ENCODE measurements at places on chromosomes 12 and 14.
A peak's percentile ranks its signal among the peaks of the same experiment; 100 is the strongest.

GRCh38 chr14:93056840-93057585 is 58.7 kb downstream of the ITPK1 start:
- DNase-seq, result no peak

DNA sequence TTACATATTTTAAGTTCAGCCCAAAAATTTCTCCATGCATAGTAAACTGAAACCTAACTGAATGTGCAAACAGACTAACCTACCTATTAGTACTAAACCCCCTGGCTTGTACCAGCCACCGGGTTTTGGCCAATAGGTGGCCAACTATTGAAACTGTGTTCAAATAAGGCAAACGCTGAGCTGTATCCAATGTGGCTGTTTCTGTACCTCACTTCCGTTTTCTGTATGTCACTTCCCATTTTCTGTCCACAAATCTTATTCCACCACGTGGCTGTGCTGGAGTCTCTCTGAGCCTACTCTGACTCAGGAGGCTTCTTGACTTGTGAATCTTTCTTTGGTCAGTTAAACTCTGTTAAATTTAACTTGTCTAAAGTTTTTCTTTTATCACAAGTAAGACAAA is 6.0 kb upstream of the FBXO34 start:
- DNase-seq, result peak; percentile 12

DNA sequence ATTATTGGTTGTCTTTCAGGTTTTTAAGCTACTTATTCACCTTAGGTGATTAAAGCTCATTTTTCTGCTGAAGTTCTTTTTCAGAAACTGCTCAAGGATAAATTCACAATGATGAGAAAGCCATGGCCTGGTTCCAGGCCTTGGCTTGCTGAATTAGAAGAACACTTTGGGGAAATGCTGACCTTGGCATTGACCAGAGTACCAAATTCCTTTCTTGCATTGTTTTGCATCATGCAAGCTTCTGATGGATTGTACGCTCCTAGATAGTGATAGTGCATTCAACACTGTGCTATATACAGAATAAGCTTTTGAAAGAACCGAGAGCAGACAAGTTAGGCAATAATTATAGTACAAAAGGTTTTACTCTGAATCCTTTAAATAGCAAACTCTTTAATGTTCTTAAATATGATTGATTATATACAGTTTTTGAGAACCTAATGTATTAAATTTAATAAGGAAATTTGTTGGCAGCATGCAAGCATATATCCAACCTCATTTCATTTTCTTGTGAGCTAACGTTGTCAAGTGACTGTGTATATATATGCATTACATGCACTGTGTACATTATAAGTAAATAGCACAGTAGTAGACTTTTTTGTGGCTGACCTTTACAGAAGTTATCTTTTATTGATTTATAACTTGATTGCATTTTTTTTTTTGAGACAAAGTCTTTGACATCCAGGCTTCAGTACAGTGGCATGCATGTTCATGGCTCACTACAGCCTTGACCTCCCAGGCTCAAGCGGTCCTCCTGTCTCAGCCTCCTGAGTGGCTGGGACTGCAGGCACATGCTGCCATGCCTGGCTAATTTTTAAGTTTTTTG is 99.2 kb downstream of the DIP2B start:
- DNase-seq, result no peak

- DNase-seq, result peak; percentile 45
Measured at GRCh38 chr12:70154960-70155589, 88.2 kb upstream of the CNOT2 start.

- no peak for DNase-seq
Measured at GRCh38 chr12:27711967-27712366, 1.3 kb downstream of the MRPS35 start.

DNA sequence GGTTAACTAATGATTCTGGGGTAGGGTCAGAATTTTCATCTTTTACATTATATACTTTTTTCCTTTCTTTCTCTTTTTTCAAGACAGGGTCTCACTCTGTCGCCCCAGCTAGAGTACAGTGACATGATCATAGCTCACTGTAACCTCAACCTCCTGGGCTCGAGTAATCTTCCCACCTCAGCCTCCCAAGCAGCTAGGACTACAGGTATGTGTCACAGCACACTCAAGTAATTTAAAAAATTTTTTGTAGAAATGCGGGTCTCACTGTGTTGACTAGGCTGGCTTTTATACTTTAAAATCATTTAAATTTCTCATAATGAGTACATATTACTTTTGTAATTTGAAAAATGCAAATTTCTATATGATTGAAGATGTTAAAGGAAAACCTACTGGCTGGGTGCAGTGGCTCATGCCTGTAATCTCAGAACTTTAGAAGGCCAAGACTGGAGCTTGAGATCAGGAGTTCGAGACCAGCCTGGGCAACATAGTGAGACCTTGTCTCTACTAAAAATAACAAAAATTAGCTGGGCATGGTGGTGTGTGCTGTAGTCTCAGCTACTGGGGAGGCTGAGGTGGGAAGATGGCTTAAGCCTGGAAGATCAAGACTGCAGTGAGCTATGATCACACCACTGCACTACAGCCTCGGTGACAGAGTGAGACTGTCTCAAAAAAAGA is 25.7 kb downstream of the R3HDM2 start:
- no peak for DNase-seq

- no peak for DNase-seq
Measured at GRCh38 chr12:100974341-100974740, 179.8 kb downstream of the ANO4 start.

DNA sequence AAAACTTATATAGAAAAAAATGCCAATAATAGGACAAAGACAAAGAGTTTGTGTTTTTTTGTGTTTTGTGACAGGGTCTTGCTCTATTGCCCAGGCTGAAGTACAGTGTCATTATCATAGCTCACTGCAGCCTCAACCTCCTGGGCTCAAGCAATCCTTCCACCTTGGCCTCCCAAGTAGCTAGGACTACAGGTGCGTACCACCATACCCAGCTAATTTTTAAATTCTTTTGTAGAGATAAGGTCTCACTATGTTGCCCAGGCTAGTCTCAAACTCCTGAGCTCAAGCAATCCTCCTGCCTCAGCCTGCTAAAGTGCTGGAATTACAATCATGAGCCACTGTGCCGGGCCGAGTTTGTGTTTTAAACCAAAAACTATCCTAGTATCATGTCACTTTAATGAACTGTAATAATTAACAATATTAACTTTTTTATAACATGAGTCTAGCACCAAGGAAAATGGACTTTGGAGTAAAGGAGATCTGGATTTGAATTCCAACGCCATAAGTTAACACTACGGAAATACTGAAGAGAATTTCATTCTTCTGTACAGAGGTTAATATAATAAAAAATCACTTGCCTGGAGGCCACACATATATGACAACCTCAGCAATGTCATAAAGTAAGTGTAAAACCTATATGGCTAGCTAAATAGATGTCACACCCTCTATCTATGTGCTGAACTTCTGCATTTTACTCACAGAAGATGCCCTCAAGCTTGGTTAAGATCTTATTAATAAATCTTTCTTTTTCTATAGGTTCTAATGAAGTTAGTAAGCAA is 53.2 kb downstream of the EPS8 start:
- DNase-seq, result no peak

GRCh38 chr14:47442211-47442610 is 233.2 kb downstream of the MDGA2 start:
- peak; percentile 91 for DNase-seq

DNA sequence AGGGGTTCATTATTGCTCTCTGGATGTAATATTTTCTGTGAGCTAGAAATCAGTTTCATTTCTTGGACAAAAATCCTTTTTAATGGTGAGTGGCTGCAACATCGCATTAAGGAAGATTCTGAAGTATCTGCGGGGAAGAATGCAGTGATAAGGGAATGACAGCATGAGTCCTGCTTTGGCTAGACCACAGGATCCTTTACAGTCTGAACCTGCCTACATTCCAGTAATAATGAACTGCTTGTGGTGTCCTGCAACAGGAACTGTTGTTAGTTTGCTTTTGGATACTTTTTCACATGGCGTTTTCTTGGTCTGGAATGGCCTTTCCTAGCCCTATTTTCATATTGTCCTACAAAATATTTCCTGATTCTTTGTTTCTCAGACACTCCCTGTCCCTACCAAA is 15.7 kb downstream of the MDM2 start:
- no peak for DNase-seq

GRCh38 chr12:90262251-90262650 is 553.6 kb upstream of the ATP2B1 start:
- no peak for DNase-seq

GRCh38 chr14:68085742-68086141 is 266.2 kb downstream of the RAD51B start:
- no peak for DNase-seq

DNA sequence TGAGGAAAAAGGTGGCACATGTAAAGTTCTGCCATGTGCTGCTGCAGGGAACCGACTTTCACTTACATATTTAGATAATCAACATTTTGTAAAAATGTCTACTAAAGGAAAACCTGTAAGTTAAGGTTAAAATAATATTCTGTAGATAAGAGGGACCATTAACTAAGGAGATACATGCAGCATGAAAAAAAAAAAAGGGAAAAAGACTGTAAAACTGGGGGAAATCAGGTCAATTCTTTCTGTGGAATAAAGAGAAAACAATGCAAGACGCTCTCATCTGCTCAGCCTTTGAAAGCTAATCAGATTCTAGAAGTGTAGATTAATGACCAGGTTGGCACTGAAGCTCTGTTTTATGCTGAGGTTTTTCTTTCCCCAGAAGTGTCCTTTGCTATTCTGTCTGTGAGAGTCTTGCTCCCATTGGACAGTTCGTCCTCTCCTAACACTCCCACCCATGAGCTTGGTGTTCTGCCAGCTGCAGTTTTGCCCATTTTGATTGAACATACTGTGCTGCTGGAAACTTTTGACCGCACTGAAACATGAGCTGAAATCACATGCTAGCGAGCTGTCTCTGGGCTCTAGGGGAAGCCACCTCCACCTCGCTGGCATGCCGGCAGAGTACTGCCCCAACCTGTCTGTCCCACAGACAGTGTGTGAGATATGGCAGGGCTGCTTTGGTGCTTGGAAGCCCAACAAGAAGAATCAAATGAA is 39.7 kb downstream of the PPTC7 start:
- DNase-seq, result no peak

- DNase-seq, result no peak
Measured at GRCh38 chr14:102690509-102691286, 86.6 kb upstream of the TRAF3 start.

DNA sequence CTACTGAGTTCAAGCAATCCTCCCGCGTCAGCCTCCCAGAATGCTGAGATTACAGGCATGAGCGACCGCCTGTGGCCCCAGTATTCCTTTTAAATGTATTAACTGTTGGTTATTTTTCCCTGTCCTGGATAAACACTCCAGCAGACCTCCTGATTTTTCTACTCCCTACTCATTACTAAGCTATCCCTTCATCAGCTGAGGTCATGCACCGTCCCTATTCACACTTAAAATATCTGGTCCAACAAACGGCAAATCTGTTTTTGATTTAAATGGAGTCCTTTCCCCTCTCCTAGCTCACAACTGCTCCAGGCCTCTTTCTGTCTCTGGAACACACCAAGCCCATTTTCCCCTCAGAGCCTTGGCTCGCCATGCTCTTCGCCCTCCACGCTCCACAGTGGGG is 1003.3 kb upstream of the TMEM132C start:
- no peak for DNase-seq

- DNase-seq, result peak; percentile 73
Measured at GRCh38 chr12:47903927-47904712, 674 bp downstream of the VDR start.

GRCh38 chr12:51721282-51721940 is 127.1 kb downstream of the FIGNL2 start:
- DNase-seq, result no peak

DNA sequence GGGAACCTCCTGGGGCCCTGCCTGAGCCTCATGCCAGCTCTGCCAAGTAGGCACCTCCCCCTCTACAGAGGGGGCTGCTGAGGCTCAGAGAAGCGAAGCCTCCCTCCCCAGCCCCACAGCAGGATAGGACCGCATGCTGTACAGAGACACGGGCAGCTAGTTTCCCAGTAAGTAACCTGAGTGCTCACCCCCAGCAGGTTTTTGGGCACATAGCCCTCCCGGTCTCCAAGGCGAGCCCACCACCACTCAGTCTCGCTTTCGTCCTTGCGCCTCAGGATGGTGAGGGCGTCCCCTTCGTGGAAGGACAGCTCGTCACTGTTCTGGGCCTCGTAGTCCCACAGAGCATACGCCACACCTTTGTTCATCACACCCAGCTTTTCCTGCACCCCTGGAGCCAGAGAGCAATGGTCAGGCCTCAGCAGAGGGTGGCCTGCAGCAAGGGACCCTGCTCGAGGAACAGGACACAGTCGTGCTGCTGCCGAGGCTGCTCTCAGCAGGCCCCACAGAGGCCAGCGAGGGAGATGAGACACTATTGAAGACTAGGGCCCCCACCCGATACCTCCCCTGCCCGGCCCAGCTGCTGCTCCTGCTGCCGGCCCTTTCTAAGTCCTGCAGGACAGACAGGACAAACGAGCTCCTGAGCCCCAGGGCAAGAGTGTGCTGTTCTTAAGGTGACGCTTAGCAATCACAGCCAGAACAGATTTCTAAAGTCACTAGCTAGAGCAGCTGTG is 20.4 kb downstream of the ZFYVE21 start:
- no peak for DNase-seq

DNA sequence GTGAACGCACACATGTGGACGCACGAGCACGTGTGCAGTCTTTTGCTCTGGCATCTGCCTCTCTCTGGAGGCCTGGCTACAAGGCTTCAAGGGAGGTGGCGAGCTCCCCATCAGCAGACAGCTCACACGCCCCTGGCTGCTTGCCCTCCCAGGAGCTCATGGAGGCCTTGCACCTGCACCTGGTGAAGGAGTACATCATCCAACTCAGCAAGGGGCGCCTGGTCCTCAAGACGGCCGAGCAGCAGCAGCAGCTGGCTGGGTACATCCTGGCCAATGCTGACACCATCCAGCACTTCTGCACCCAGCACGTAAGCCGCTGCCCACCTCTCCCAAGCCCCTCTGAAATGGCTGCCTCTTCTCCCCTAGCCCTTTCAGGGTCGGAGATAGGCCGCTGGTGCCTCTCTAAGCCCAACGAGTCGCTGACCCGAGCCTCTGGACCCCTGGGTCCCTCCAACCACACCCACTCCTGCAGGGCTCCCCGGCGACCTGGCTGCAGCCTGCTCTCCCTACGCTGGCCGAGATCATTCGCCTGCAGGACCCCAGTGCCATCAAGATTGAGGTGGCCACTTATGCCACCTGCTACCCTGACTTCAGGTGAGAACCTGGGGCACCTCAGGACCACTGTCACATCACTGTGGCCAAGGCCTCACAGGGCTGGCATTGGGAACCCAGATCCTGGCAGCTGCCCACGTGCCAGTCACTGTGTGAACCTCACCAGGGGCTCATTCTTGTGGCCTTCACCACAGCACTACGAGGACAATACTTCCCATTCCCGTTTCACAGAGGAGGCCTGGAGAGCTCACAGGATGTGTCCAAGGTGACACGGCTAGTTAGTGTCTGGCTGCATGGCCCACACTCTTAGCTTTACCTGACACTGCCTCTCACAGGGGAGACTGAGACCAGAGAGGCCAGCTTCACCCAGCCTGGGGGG is 10.2 kb downstream of the TNFAIP2 start:
- DNase-seq, result no peak

GRCh38 chr12:42958291-42958674 is 368.7 kb upstream of the PRICKLE1 start:
- DNase-seq, result no peak
